ENCODE measurements at places on chromosomes 1 and 21. TPM values are rescaled to one million over a fixed set of nuclear protein-coding genes. Genes with fewer than 3 reads are reported as not detected.

Gene CAP1
- total RNA-seq = 88.8 TPM

Gene MFAP2
- 4.8 TPM for total RNA-seq

Gene ADAMTS5
- total RNA-seq = 3.6 TPM

Gene FCRL2
- total RNA-seq = not detected

Gene RAP1A
- total RNA-seq = 107 TPM

Gene CR1L
- total RNA-seq = not detected

Gene CYP4A22
- not detected for total RNA-seq

Gene FAM167B
- 10.5 TPM for total RNA-seq

Gene UBL4B
- not detected for total RNA-seq

Gene AMY2A
- total RNA-seq = not detected

Gene FCGR3B
- 4.8 TPM for total RNA-seq

Gene MYOM3
- 403 TPM for total RNA-seq

Gene LRRC38
- total RNA-seq = 0.38 TPM

Gene SYTL1
- 0.78 TPM for total RNA-seq

Gene PALMD
- 122 TPM for total RNA-seq

Gene RIPK4
- total RNA-seq = 0.08 TPM

Gene OR2AK2
- not detected for total RNA-seq

Gene GPR25
- not detected for total RNA-seq

Gene HPDL
- total RNA-seq = not detected

Gene SFN
- not detected for total RNA-seq

Gene ERO1B
- total RNA-seq = 7.2 TPM

Gene HSPA6
- total RNA-seq = 1.1 TPM

Gene LORICRIN
- total RNA-seq = not detected

Gene GLIS1
- not detected for total RNA-seq

Gene SLC9C2
- total RNA-seq = 0.16 TPM

Gene AQP10
- total RNA-seq = not detected

Gene RGS8
- total RNA-seq = not detected

Gene CHIA
- total RNA-seq = not detected

Gene ARHGEF10L
- 59.9 TPM for total RNA-seq

Gene RHCE
- total RNA-seq = 1.7 TPM

Gene CBR3
- 2.5 TPM for total RNA-seq

Gene FLG2
- total RNA-seq = not detected

Gene SPTA1
- 0.08 TPM for total RNA-seq

Gene TMIGD3
- total RNA-seq = 1.7 TPM

Gene CFAP126
- not detected for total RNA-seq

Gene SMIM1
- 13.0 TPM for total RNA-seq

Gene AVPR1B
- not detected for total RNA-seq

Gene MMEL1
- 0.35 TPM for total RNA-seq

Gene NBPF14
- total RNA-seq = 6.3 TPM

Gene POGZ
- total RNA-seq = 37.7 TPM

Gene AMPD1
- total RNA-seq = not detected

Gene ADAMTSL4
- 80.3 TPM for total RNA-seq

Gene STXBP3
- total RNA-seq = 24.1 TPM

Gene KRTAP21-1
- total RNA-seq = not detected

Gene SEMA4A
- 2.2 TPM for total RNA-seq

Gene WDR3
- total RNA-seq = 11.7 TPM

Gene PPP1R15B
- total RNA-seq = 21.0 TPM

All from Right ventricle myocardium inferior (tissue), 1 donor.